ENCODE measurements at places on chromosomes 1 and 21.

DNA sequence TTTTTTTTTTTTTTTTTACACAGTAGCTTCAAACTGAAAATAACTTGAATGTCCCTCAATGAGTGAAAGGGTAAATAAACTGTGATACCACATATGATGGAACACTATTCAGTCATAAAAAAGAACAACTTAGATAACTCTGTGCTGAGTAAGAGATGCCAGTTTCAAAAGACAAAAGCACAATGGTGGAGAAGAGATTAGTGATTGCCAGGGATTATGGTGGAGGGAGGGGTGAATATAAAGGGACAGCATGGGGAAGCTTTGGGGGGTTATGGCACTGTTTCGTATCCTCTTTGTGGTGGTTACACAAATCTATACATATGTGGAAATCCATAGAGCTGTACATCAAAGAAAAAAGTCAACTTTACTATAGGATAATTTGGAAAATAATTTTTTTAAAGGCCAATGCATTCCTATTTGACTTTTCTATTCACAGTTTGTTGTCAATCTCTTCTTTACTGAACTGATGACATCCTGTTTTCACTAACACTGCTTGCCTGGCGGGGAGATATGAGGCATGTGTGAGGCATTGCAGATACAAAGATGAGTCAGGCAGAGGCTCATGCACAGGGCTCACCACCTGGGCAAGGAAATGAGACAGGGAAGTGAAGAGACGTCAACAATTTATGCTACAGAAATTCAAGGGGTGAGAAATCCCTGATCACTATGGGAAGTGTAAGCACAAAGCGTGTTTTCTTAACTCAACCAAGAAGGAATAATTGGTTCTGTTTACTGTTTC is 302.7 kb downstream of the DUSP10 start:
- peak; percentile 93 for DNase-seq

GRCh38 chr1:8023287-8023994 is 2.7 kb downstream of the ERRFI1 start:
- no peak for DNase-seq

DNA sequence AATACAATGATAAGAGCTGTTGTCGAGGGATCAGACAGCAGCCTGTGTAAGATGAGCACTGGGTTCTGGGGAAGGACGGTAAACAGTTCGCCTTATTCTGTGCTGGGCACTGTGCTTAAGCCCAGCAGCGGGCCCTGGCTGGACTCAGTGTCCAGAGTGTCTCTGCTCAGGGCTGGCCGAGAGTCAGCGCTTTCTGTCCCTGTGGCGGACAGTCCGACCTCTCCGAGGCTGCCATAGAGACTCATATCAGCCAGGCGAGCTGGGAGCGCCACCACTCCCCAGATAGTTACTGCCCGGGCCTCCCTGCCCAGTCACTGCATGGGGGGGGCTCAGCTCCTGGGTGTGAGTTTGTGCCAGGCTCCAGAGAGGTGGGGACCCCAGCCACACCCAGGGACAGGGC is 14.7 kb upstream of the NPHP4 start:
- no peak for DNase-seq

- no peak for DNase-seq
These were observed 25.9 kb downstream of the HSD3B2 start for GRCh38 chr1:119440721-119441307.

DNA sequence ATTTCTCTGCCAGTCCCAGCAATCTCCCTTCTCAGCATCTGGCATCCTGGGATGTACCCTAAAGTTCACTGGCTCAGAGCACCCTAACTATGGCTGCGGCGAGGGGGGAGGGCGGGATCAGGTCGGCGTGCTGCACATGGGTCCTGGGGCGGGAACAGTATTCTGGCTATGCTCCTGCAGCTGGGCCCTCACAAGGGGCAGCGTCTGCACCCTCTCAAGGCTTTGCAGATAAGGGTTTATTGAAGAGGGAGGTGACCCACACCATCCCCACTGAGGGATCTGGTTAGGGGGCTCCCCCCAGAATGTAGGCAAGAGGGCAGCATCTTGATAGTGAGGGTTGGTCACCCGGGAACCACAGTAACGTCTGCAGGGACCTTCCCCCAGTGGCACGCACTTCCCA is 44.9 kb upstream of the PCBP3 start:
- DNase-seq, result no peak

DNA sequence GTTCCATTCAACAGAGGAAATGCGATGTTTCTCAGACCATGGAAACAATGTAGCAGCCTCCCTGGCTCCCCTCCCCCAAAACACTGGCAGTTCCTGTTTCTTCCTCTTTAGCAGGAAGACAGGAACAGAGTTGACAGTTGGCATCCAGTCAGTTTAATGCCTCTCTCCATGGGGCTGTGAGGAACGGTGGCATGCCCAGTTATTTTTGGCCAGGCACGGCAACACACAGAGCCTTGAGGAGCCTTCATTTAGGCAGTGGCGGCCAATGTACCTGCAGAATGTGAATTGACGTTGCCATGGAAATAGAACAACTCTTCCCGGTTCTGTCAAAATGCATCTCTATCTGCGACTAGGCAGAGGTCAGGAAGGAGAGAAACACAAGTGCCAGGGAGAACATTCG is 330.6 kb downstream of the DSCAM start:
- DNase-seq, result no peak

DNA sequence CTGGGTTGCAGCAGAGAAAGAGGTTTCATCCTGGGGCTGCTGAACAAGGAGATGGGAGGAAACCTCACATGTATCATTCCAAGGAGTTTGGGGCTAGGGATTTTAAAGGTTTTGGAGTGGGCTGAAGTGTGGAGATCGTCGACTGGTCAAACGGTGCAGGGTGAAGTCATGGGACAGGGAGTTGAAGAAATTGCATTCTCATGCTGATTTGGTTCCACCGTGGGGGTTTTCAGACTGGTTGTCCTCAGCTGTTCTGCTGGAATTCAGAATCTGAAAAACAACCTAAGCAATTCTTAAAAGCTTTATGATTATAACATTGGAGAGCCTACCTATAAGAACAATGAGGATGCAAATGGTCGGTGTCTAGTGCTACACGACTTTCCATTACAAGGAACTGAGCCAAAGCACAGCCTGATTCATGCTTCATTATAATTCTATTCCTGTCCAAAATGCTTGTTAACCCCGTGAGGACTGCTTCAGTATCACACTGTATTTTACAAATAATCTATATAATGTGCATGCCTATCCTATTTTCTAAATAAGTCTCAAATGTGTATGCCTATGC is 242.7 kb downstream of the TM2D1 start:
- DNase-seq, result no peak

DNA sequence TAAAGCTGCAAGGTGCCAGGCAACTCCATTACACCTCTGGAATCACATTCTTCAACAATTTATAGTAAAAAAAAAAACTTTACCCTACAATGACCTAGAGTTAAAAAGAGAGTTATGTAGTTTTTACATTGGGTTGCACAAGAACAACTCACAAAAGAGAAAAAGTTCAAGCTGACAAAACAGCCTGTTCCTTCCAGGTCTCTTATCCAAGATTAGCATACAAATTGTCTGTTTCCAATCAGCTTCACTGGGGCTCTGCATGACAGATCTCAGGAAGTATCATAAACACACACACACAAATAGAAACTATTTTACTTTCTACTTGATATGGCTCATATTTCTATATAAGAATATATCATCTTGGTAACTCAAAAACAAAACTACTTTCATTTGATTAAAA is 154.6 kb downstream of the PCNX2 start:
- DNase-seq, result no peak

DNA sequence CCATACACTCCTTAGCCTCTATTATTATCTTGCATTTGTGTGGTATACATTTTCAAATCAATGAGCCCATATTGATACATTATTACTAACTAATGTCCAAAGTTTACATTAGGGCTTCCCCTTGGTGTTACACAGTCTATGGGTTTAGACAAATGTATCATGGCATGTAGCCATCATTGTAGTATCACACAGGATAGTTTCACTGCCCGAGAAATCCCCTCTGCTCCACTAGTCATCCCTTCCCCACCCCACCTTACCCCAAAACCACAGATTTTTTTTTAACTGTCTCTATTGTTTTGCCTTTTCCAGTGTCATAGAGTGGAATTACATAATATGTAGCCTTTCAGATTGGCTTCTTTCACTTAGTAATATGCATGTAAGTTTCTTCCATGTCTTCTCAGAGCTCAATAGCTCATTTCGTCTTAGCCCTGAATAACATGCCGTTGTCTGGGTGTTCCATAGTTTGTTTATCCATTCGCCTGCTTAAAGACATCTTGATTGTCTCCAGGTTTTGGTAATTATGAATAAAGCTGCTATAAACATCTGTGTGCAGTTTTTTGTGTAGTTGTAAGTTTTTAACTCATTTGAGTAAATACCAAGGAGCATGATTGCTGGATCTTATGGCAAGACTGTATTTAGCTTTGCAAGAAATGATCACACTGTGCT is 86.4 kb upstream of the LYST start:
- no peak for DNase-seq

DNA sequence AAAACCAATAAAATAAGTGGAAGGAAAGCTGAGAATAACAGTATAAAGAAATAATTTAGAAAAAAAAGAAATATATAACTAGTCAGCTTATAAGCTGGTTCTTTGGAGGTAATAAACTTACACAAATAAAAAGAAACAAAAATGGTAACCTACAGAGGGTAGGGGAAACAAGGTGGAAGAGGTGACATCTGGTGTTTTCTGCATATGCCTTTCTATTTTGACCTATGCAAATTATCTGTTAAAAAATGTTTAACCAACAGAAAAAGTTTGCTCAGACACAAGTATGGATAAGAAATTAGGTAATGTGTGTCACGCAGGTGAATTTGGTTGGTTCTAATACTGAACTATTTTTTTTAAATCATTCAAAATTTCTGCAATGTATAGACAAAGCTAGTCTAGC is 53.6 kb upstream of the DMRTA2 start:
- no peak for DNase-seq

GRCh38 chr1:175040324-175040879 is 17.2 kb upstream of the MRPS14 start:
- no peak for DNase-seq

DNA sequence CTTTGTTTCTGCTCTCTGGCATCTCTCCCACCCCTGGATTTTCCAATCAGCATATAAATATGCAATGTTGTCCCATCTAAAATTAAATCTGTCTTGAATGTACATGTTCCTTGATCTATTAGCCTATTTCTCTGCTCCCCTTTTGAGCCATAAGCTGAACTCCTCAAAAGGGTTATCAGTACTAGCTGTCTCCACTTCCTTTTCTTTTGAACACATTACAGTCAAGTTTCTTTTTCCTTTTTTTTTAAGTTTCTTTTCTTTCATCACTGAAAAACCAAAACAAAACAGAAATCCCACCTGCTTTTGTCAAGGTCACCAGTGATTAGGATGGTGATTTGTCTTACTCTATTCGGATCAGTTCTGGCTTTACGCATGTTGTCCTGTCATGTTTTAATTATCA is 29.3 kb downstream of the XCL2 start:
- DNase-seq, result no peak

- DNase-seq, result no peak
These were observed 14.7 kb upstream of the SPRR5 start for GRCh38 chr1:152932170-152932811.

DNA sequence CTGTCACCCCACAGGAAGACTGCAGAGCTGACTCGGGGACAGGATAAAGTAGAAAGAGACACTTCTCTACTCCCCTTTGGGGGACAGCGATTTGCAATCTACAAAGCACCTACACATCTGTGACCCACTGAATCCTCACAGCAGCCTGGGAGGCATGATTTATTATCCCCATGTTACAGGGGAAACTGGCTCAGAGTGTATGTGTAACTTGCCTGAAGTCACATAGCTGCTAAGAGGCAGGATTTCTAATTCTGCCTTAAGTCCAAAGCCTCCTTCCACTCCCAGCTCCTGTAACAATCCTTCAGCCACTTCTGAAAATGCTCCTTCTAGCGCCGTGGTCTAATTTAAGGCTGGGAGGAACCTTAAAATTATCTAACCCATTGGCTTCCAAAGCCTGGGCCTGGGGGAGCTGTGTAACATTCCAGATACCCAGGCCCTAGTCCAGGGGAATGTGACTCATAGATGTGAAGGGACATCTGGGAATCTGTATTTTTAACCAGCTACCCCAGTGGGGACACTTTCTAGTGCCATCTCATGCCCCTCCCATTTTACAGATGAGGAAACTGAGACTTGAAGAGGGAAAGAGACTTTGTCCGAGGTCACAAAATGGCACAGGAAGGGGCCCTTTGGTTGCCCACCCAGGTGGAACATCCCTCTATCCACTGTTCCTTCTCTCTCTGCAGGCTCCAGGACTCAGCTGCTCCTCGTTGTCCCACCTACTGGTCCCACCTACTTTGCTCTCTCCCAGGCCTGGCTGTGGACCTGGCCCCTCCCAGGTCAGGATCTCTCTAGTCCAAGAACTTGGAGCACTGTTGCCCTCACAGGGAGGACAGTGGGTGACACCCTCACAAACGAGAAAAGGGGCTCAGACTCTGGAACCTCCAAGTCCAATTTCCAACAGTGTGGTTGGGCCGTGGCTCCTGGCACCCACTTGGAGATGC is 48.9 kb downstream of the AHDC1 start:
- peak; percentile 44 for DNase-seq

DNA sequence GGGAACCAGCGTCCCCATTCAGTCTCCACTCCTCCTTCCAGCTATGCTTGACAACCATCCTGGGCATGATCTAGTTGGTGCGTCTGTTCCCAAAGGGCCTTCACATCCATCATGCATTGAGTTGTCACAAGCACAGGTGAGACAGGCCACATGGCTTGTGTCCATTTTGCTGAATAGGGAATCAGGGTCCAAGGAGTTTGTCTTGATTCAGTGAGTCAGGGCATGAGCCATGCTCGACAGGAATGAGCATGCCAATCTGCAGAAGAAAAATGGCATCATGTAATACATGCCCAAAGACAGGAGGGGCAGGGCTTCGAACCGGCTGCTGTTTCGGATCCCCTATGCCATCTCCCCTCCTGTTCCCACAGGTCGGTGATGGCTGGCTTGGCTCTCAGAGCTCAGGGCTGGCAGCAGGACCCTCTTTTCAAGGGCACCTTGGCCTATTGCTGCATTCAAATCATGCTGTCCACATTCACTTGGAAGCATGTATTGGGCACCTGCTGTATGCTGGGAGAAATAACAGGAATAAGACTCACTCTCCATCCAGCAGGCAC is 44.5 kb downstream of the PKP1 start:
- DNase-seq, result no peak

DNA sequence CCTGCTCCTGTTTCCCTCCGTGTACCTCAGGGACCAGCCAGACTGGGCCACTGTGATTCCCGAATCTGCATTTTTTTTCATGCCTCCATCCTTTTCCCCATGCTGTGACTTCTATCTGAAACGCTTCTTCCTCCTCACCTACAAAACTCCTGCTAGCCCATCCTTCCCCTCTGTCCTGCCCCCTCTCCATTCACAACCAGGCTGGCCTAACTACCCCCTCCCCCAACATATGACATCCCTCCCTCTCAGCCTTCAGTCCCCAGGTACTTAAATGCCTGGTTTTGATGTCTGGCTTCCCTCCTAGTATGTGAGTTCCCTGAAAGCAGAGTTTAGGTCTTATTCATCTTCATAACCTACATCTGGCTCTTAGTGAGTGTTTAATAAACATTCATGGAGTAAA is 82.7 kb downstream of the TAS1R2 start:
- no peak for DNase-seq

DNA sequence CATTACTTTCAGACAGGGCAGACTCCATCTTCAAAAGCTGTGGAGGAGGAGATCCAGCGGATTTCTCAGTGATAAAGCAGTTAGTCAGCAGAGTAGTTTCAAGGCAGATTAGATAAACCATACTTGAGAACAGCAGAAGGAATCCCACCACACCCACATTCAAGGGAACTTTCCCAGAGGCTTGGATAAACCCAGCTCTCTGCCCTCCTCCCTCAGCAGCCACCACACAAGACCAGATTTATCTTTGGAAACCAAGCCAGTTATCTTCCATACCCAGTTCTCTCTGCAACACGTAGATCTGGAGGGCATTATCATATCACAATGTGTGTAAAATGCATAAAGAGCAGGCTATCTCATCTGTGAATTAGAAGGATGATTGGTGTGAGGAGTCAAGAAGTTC is 40.2 kb downstream of the GFI1 start:
- DNase-seq, result peak; percentile 47

All from fibroblast of skin of back (primary cell).